ENCODE measurements at places on chromosomes 4 and X. TPM values are rescaled to one million over a fixed set of nuclear protein-coding genes. Genes with fewer than 3 reads are reported as not detected.

DKK2 gene
- total RNA-seq = 15.1 TPM

TBC1D19 gene
- 10.0 TPM for total RNA-seq

GPRASP3 gene
- total RNA-seq = 4.3 TPM

CFAP299 gene
- total RNA-seq = not detected

ELK1 gene
- total RNA-seq = 29.2 TPM

XKRX gene
- 8.4 TPM for total RNA-seq

SCFD2 gene
- 14.3 TPM for total RNA-seq

TRPC5OS gene
- not detected for total RNA-seq

DUX4 gene
- not detected for total RNA-seq

ERCC6L gene
- total RNA-seq = not detected

CITED1 gene
- 0.43 TPM for total RNA-seq

ATP2B3 gene
- total RNA-seq = not detected

KCTD8 gene
- 0.67 TPM for total RNA-seq

GRCh38 chr4:189088780-189089179 lies 851.9 kb upstream of the FRG1 start:
- no peak for DNase-seq

DNA sequence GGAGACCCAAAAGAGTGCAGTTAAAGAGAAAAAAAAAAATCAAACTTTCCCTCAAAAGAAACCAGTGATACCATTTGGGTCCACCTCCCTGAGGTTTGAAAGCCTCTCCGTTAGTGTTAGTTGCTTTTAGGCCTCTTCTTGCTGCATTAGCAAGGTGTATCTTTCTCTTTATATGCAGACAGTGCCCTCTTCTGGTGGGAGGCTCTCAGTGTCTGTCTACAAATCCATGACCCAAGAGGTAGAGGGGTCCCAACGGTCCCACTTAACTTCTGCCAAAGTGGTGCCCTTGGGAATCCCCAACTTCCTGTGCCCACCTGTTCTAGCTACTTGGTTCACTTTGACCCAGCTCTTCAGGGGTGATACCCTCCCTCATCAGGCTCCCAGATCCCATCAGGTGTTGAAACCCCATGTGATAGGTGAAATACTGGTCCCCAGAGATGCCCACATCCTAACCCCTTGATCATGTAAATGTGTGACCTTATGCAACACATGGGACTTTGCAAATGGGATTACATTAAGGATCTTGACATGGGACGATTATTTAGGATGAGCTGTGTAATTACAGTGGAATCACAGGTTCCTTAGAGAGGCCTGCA lies 63.7 kb upstream of the CD99 start:
- DNase-seq = no peak
- H3K36me3 ChIP-seq = peaks cover 44% of the 10 kb centered on the region
- no peaks in the 10 kb centered on the region for H3K4me1 ChIP-seq
- H3K27me3 ChIP-seq = no peaks in the 10 kb centered on the region

DNA sequence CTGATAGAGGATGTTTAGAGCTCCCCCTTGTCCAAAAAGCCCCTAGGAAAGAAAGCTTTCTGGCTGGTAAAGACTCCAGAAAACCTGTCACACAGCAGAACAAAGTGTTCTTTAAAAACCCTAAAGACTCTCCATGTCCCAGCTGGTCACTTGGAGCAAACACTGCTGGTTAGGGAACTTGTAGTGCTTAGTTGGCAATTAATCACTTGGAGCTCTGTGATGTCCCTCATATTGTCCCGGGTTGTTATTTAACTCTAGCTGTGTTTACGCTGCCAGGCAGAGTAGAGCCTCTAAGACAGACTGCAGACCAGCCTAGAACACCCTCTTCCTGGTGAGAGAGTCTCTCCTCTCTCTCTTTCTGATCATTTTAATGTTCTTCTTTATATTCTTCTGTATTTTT lies 267.3 kb downstream of the BCOR start:
- H3K4me3 ChIP-seq = no peak overlapping the region
- H3K27me3 ChIP-seq = no peaks in the 10 kb centered on the region
- no peaks in the 10 kb centered on the region for H3K36me3 ChIP-seq
- H3K4me1 ChIP-seq = no peaks in the 10 kb centered on the region
- DNase-seq = no peak
- H3K27ac ChIP-seq = no peak overlapping the region

- no peak overlapping the region for H3K4me3 ChIP-seq
- H3K36me3 ChIP-seq = no peaks in the 10 kb centered on the region
- H3K27me3 ChIP-seq = no peaks in the 10 kb centered on the region
- no peak overlapping the region for H3K27ac ChIP-seq
These were observed 61.0 kb downstream of the FHIP1A start for GRCh38 chr4:151469970-151470369.

DNA sequence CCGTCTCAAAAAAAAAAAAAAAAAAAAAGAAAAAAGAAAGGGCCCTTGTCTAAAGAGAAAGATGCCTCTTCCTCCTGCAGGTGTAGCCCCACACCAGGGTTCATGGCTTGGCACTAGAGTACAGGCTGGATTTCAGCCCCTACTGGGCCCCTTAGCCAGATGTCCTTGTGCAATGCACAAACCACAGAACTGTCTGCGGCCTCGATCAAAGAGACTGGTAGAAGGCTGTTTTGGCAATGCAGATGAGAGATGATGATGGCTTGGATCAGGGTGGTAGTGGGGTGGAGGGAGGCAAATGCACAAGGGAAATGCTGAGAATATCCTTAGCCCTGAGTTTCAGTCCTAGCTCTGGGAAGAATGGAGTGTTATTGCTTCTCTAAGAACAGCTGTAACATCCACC lies 26.5 kb upstream of the TSR2 start:
- H3K36me3 ChIP-seq = no peaks in the 10 kb centered on the region
- H3K4me3 ChIP-seq = no peak overlapping the region
- DNase-seq = no peak
- H3K27me3 ChIP-seq = no peaks in the 10 kb centered on the region
- no peak overlapping the region for H3K27ac ChIP-seq

DNA sequence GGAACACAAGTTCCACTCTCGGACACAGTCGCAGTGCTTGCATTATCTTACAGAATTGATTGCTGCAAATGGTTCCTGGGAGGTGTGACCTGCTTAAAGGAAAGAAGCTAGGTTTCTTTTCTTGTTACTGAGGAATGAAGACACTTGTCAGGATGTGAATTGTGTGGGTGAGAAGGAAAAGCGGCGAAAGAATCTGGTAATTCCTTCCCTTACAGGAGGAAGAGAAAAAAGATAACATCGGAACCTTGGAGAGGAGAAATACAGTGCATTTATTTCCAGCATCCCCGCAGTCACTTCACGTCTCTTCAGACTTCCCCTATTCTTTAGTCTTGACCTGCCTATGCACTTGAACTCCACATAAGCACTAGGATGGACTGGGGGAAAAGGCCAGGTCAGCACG lies 389 bp upstream of the CCSER1 start:
- DNase-seq = no peak
- peak overlapping the region; percentile 61 for H3K4me3 ChIP-seq
- H3K4me1 ChIP-seq = peaks cover 14% of the 10 kb centered on the region
- H3K36me3 ChIP-seq = no peaks in the 10 kb centered on the region

- H3K4me3 ChIP-seq = no peak overlapping the region
- H3K27me3 ChIP-seq = peaks cover 3% of the 10 kb centered on the region
- H3K36me3 ChIP-seq = no peaks in the 10 kb centered on the region
- H3K27ac ChIP-seq = no peak overlapping the region
- no peak for DNase-seq
- no peaks in the 10 kb centered on the region for H3K4me1 ChIP-seq
These were observed 9.1 kb upstream of the RNF212 start for GRCh38 chr4:1122505-1122904.

DNA sequence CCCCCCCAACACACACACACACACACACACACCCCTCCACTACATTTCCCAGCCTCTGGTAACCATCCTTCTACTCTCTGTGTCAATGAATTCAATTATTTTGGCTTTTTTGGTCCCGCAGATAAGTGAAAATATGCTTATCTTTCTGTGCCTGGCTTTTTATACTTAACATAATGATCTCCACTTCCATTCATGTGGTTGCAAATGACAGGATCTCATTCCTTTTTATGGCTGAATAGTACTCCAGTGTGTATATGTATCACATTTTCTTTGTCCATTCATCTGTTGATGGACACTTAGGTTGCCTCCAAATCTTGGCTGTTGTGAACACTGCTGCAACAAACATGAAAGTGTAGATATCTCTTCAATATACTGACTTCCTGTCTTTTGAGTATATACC lies 59.8 kb downstream of the PDLIM5 start:
- no peak for DNase-seq
- H3K4me1 ChIP-seq = peaks cover 23% of the 10 kb centered on the region
- no peak overlapping the region for H3K4me3 ChIP-seq
- H3K27ac ChIP-seq = no peak overlapping the region
- no peaks in the 10 kb centered on the region for H3K36me3 ChIP-seq
- H3K27me3 ChIP-seq = no peaks in the 10 kb centered on the region

- H3K27ac ChIP-seq = peak overlapping the region; percentile 12
- no peak overlapping the region for H3K4me3 ChIP-seq
- no peaks in the 10 kb centered on the region for H3K36me3 ChIP-seq
These were observed 8.2 kb upstream of the TLR10 start for GRCh38 chr4:38791010-38791409.

DNA sequence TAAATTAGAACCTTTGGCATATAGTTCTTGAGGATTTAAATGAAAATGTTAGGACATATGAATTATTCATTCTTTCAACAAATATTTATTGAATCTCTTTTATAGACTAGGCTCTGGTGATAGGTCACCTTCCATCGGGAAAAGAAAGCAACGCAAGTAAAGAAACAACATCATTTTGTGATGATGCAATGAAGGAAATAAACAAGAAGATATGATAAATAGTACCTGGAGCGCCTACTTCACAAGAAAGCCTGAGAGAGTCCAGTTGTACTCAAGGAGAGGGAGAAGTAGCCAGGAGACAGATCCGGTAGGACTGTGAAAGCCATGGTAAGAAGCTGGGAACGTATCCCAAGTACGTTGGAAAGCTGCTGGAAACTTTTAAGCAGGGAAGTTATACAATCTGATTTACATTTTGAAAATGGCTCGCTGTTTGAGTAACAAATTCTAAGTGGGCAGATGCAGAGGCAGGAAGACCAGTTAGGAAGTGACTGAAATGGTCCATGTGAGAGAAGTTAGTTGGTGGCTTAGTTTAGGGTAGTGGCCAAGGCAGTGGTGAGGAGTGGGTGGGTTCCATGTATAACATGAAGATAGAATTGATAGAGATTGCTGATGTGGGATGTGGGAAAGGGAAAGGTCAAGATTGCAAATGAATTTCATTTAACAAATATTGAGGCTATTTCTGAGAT lies 17.7 kb upstream of the CPE start:
- no peak for DNase-seq
- no peaks in the 10 kb centered on the region for H3K36me3 ChIP-seq
- no peak overlapping the region for H3K27ac ChIP-seq

- no peak overlapping the region for H3K4me3 ChIP-seq
- no peaks in the 10 kb centered on the region for H3K36me3 ChIP-seq
- H3K27ac ChIP-seq = no peak overlapping the region
- H3K4me1 ChIP-seq = no peaks in the 10 kb centered on the region
- no peaks in the 10 kb centered on the region for H3K27me3 ChIP-seq
- no peak for DNase-seq
These were observed 114.4 kb downstream of the ZNF518B start for GRCh38 chr4:10342866-10343265.

GRCh38 chr4:13705521-13706041 lies 78.1 kb upstream of the BOD1L1 start:
- H3K4me3 ChIP-seq = no peak overlapping the region
- no peaks in the 10 kb centered on the region for H3K27me3 ChIP-seq
- peak; percentile 79 for DNase-seq
- no peaks in the 10 kb centered on the region for H3K36me3 ChIP-seq
- H3K4me1 ChIP-seq = no peaks in the 10 kb centered on the region
- peak overlapping the region; percentile 55 for H3K27ac ChIP-seq

DNA sequence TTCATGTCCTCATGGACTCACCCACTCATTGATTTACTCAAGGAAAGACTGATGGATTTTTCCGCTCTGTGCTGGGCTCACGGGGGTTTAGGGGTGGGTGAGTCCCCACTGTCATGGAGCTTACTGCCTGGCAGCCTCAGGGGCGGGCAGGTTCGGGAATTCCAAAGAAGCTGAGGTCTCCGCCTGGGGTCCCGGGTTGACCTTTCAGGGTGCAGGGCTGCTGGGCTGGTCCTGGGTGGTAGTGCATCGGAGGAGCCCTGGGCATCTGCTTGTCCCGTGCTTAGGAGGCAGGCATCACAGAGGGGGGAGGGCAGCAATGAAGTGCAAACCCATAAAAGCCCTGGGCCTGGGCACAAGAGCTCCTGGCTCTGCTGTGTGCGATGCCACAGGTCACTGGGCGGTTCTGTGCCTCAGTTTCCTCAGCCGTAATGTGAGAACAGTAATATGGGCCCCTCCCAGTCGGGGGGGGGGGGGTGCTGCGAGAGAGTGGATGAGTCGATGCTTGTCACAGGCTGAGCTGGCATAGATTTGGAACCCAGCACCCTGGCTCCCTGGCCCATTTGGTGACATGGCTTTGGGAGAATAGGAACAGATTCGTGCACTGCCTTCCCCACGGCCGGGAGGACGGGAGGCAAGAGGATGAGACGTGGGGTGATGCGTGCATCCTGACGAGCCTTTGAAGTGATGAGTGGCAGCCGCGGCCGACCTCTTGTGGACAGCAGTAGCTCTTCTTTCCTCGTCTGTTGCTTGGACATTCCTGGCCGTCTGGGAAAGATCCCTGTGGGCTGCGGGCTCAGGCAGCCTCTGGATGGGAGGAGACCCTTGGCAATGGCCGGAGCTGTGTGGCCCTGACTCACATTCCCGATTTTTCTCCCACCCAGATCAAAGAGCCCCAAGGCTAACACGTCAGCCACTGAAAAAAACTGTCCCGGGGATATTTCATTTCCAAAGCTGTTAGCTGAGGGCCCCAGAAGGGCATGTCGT lies 42.0 kb downstream of the PSAPL1 start:
- H3K4me3 ChIP-seq = no peak overlapping the region
- no peaks in the 10 kb centered on the region for H3K4me1 ChIP-seq
- no peak overlapping the region for H3K27ac ChIP-seq
- DNase-seq = no peak
- no peaks in the 10 kb centered on the region for H3K36me3 ChIP-seq

DNA sequence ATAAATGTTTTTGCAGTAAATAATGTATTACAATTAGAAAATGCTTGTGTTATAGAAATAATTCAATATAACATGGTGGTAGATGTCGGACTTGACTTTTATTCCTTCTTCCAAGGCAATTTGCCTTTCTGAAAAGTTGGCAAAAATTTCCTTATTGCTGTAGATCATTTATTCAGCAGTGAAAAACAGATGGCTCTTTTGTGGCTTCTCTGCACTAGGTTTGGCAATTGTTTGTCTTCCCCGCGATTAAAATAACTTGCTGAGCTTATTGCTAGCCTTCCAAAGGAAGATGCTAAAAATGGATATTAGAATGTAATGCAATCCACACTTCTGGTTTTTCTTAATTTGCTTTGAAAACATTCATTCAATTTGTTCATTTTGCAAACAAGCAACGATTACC lies 1977.9 kb upstream of the ADGRL3 start:
- no peak overlapping the region for H3K4me3 ChIP-seq
- no peaks in the 10 kb centered on the region for H3K27me3 ChIP-seq
- DNase-seq = no peak
- H3K27ac ChIP-seq = no peak overlapping the region
- no peaks in the 10 kb centered on the region for H3K4me1 ChIP-seq
- H3K36me3 ChIP-seq = no peaks in the 10 kb centered on the region

- no peak overlapping the region for H3K4me3 ChIP-seq
- H3K36me3 ChIP-seq = no peaks in the 10 kb centered on the region
- no peak overlapping the region for H3K27ac ChIP-seq
- H3K27me3 ChIP-seq = no peaks in the 10 kb centered on the region
- DNase-seq = no peak
These were observed 22.7 kb downstream of the SCML1 start for GRCh38 chrX:17759990-17760389.

- H3K4me1 ChIP-seq = no peaks in the 10 kb centered on the region
- H3K36me3 ChIP-seq = no peaks in the 10 kb centered on the region
- DNase-seq = no peak
- no peak overlapping the region for H3K27ac ChIP-seq
These were observed 64.8 kb downstream of the PLS3 start for GRCh38 chrX:115625572-115626301.
